ENCODE measurements at places on chromosomes 5 and 9.

GRCh38 chr9:82797534-82797933, 265.4 kb downstream of the RASEF start:
- no peak for DNase-seq

DNA sequence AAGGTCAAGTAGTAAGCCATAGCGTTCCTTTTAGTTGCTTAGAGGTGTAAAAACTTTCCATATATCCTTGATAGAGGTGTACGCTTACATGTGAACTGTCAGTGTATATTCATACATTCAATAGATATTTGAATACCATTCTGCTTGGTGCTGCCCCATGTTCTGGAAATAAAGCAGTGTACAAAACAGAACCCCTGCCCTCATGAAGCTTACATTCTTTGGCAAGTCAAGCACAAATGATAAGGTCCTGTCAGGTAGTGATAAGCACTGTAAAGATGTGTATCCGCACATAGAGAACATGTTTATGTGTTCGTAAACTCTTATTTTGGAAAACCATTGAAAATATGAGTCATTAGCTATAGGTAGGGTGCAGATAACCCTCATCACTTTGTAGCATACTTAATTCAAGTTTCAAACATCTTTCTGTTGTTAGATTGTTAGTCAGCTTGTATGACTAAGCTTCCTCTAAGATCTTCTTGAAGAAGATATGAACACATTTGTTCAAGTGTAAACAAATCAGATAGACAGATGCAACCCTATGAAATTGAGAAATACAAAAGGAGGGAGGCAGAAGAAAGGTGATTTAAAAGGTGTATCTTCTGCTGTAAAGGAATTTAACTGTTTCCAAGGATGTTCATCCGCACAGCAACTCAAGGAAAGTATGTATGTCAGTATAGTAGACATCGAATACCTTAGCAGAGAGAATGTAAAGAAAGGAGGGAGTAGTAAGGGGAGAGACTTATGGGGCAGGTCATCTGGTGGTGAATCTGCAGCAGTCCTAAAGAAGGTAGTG, 1.6 kb downstream of the GTF3C4 start:
- DNase-seq = no peak

DNA sequence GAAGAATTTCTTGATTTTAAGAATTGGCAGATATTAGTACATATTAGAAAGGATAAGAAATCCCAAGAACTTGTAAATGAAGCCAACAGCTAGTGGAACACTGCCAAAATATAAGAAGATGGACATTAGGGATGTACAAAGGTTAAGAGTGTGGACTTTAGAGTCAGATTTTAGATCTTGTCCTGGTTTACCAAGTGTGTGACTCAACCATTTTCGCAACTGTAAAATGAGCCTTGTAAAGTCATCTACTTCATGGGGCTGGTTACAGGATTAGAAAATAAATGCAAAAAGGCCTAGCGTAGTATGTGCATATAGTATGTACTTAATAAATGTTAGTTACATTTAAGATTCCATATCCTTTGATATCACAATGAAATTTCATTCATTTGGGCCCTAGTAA, 260.0 kb downstream of the RAB3C start:
- no peak for DNase-seq

- no peak for DNase-seq
These were observed 24.0 kb downstream of the ELL2 start for GRCh38 chr5:95937607-95938152.

GRCh38 chr5:42949348-42950115, 90.6 kb downstream of the ANXA2R start:
- DNase-seq = no peak

DNA sequence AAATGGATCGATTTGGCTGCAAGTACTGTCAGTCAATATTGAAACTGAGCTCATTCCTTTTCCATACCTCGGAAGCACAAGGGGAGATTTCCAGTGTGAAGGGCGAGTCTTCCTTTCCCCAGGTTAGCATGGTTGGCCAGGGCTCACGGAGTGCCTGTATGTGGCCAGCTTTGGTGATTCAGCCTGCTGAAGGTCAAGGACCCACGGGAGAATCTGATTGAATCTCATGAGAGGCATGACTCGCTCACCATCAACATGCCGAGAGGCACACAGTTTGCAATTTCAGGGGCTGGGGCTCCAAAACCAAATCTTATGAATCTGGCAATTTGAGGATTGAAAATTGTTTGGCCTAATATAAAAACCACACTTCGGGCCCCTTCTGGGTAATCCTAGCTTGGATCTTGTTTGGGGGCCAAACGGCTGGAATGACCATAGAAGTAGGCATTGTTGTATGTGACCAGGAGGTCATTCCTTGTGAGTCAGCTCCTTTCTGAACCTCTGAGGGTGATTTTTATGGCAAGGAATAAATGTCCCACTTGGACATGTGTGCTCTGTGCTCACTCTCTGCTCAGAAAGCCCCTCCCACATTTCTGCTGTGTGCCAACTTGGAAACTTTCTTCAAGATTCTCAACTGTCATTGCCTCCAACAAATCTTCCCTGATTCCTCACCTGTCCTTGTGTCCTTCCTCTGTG, 69.8 kb downstream of the DOCK2 start:
- no peak for DNase-seq

DNA sequence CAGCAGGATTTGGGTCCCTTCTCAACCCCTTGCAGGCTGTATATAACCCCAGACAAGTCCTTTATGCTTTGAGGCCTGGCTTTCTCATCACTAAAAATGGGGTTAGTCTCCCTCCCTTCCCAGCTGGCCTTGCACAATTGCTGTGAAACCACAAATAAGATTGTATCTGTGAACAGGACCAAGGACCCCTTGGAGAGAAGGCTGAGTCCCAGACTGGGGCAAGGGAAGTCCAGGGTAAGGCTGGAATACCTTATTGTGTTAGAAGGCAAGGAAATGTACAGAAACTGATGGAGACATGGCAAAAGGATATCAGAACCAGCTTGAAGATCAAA, 11.4 kb downstream of the MACROH2A1 start:
- DNase-seq = no peak

DNA sequence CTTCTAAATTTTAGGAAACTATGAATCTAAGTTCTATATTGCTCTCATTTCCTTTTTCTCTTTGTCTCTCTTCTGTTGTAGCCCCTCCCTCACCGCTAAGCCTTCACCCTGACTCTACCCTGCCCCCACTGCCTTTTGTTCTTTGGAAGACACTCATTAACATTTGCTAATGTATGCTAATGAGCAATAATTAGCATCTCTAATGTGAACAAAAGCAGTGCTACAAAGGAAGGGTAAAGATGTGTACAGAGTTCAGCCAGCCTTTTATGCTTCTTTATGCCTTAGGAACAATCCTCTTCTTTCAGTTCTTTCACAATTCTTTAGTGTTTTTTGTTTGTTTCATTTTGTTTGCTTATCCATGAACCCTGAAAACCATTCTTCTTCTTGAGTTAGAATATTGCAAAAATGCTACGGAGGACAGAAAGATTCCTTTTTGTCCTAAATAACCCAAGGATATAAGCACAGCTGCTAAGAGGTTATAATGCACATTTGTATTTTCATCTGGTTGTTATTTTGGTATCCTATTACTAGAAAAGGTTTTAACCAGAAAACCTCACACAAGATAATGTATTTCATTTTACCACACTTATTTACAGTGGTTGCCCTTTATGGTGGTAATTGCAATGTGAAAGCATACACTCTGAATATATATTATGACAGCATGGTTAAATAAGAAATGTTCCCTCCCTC, 159.3 kb downstream of the TMC1 start:
- DNase-seq = no peak

GRCh38 chr5:173671121-173671949, 54.9 kb upstream of the BOD1 start:
- DNase-seq = no peak

DNA sequence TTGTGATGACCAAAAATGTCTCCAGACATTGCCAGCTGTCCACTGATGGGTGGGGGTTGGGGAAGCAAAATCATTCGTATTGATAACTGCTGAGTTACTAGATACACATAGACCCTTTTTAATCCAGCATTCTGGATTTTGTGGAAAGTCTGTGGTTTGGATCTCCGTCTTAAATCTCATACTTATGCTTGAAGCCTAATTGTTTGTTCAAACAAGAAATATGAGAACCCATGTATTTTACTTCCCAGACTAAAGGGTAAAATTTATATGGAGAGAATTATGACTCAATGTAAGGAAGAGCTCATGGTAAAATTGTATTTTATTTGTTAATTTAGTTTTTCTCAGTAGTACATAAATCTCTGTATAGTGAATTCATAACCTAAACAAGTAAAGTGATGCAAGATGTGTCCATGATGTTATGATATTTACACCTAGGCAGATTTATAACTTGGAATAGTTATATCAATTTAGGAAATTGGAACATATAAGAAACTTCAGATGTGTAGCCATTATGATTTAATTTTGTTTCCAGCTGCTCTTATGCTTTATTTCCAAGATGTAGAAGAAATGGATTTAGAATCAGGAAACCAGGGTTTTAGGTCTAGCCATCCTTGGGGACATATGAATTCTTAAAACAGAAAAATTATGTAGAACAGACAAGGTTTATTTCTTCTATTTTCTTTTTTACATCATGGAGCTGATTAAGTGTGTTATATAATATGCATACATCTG, 4.5 kb upstream of the OGN start:
- DNase-seq = no peak

DNA sequence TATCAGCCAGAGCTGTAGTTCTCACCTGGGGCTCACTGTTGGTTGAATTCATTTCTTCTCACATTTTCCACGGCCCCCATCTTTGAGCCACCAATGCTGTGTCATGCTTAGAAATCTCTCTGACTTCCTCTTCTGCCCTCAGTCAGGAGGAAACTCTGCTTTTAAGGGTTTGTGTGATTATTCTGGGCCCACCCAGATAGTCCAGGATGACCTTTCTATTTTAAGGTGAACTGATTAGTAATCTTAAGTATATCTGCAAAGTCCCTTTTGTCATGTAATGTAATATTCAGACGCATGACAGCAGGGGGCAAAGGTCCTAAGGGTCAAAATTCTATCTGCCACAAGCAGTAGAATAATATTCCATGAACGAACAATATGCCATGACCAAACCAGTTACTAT, 88.4 kb downstream of the AK8 start:
- DNase-seq = no peak

DNA sequence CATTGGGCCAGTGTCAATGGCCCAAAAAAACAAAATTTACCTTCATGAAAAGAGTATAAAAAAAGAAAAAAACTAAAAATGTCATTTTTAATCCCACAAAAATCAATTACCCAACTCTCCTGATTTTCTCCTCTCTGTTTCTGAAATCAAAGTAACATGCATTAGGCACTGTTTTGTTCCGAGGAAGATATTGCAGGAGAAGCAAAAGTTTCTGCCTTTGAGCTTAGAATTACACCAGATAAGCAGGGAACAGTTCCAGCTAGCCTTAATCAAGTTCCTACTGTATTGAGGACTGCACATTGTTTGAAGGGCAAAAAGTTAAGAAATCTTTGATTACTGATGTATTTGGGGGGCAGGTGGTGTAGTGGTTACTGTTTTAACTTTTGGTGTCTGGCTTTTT, 1.1 kb upstream of the PRKAA1 start:
- no peak for DNase-seq

GRCh38 chr5:122007546-122007945, 45.8 kb downstream of the SRFBP1 start:
- no peak for DNase-seq

DNA sequence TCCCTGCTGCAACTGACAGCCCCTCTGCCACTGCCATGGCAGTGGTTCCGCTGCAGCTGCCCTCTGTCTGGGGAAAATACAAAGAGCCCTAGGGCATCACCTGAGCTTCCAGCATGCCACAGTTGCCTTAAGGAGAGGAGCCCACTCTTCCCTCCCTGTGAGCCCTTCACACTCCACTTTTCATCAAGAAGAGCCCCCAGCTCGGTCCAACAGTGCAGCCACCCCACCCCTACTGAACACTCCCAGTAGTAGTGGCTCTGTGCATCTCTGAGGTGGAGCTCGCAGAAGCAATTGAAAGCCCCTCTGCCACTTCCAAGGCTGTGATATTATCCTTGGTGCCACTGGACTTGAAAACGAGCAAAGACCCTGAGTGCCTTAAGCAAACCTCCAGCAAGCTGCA, 696.8 kb upstream of the COX7C start:
- no peak for DNase-seq

- DNase-seq = no peak
These were observed 3.0 kb upstream of the HNRNPAB start for GRCh38 chr5:178201221-178201926.

DNA sequence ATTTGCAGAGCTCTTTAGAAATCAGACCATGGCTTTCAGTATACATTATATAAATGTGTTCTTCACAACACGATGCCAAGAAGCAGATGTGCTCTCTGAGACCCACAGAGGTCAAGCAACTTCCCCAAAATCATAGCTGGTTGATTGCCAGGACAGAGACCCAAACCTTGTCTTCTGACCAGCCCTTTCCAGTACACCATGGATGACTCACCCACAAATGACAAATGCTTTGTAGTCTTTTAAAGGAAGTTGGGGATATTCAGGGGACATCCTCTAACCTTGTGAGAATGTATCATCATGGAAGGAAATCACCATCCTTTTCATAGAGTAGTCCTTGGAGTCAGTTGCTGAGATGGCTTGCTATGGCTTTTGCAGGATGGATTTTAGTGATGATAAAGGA, 30.1 kb downstream of the ZNF462 start:
- DNase-seq = no peak

Measured in neural crest cell (in vitro differentiated cells).